IMR-90 (cell line): ENCODE measurements at places on chromosomes 5 and 9. TPM values are rescaled to one million over a fixed set of nuclear protein-coding genes. Genes with fewer than 3 reads are reported as not detected.

CCL19 gene
- total RNA-seq, result not detected in 2 replicates

FABP6 gene
- not detected in 2 replicates for total RNA-seq

PCDHGA6 gene
- total RNA-seq, result 4.1 and 4.2 TPM in 2 replicates

- DNase-seq, result no peak
Observed at GRCh38 chr9:14522627-14523379, 170.4 kb downstream of the ZDHHC21 start.

FCN2 gene
- total RNA-seq, result not detected in 2 replicates

PCDHGB7 gene
- total RNA-seq, result 5.8 and 6.3 TPM in 2 replicates

PJA2 gene
- total RNA-seq, result 70.6 and 112 TPM in 2 replicates

DNA sequence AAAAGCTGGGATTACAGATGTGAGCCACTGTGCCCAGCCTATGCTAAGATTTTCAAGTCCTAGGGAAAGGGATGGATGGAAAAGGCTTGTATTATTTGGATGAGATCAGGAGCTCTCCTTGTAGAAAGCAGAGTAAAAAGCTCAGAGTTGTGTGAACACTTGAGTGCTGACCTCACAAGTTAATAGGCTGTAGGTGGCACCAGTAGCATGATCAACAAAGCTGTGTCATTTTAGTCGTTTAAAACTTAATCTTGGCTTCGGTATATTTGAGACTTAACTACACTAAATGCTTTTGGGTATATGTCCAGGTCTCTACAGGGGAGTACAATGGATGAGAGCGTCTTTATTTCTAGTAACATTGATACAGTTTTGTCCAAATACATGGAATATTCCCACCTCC lies 264.2 kb downstream of the TMEM38B start:
- DNase-seq, result no peak

DNA sequence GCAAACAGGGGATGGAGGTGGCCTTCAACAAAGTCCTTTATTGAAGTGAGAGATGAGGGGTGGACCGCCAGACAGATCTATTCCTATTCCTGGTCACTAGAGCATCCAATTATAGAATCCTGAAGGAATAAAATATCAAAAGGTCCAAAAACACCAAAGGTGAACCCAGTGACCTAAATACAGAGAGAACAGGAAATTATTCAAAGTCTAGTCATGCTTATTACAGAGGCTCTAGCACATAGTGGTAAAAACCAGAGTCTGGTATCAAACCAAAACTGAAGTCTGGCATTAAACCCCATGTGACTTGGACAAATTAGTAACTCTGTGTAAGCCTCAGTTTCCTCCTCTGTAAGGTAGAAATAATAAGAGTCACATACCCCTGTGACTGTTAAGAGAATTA lies 100.5 kb upstream of the SNX2 start:
- no peak for DNase-seq

DNA sequence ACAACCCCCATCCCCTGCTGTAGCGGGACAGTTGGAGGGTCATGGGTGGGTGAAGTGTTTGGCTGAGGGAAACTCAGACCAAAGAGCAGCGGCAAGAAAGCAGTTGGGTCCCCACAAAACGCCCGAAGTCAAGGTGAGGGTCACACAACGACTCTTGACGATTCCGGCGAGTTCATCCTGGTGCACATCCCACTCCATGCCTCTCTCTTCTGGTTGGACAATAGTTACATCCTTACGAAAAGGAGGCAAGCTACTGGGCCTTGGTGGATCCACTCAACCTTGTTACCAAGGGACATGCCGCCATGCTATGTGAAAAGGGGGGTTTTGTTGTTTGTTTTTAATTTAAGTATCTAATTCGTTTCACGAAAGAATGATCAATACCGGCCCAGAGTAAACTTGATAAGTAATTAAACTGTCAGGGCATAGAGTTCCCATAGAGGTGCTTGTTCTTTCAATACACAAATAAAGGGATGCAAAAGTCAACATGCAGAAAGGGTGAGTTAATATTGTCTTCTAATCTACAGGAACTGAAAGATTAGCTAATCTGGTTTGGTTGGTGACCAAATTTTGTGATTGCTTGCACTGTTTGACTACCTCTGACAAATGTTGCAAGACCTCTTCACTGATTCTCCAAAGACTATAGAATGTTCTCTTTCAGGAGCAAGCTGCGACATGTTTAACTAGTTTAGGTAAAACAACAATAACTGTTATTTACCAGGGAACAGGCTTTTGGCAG lies 732 bp upstream of the SMIM15 start:
- peak; percentile 36 for DNase-seq

IFNA2 gene
- not detected in 2 replicates for total RNA-seq

PCDHGA8 gene
- 2.0 and 2.2 TPM in 2 replicates for total RNA-seq

GRCh38 chr5:171663311-171664085 lies 122.1 kb upstream of the SMIM23 start:
- no peak for DNase-seq

DNA sequence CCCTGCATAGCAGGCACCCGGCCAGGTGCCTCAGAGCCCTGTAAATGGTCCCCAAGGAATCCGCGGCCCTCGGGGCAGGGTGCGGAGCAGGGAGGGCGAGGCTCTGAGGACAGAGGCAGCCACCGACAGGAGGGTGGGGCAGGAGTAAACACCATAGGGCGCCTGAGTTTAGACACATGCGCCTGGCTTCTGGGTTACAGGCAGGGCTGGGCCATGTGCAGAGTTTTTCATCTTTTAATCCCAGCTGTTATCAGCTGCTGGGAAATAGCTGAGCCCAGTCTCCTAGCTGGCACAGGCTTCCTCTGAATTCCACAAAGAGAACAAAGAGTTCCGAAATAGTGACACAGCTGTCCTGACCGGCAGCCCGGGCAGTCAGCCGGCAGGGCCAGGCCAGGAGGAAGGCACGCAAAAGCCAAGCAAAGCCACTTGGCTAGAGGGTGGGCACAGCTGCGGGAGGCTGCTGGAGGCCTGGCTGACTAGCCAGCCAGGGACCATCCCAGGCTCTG lies 98.9 kb upstream of the PHYKPL start:
- no peak for DNase-seq

- no peak for DNase-seq
Observed at GRCh38 chr9:136198605-136199083, 6.3 kb downstream of the LHX3 start.

FPGS gene
- 43.9 and 45.5 TPM in 2 replicates for total RNA-seq

DNA sequence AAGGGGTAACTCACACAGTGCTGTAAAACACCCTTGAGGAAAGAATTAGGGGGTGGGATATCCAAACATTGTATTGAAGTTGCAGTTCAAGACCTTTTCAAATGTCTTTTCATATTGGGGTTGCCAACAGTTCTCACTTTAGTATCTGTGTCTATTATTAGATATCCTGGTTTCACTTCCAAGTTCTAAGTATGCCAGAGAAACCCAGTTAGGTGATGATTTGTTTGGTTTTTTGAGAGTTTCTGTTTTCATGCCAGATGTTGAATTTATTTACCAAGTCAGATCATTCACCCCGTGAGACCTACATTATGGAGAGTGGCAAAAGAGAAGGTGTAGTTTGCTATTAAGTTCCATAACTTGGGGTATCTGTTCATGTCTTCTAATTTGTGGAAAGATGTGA lies 64.5 kb downstream of the C9orf152 start:
- DNase-seq, result no peak

- peak; percentile 15 for DNase-seq
Observed at GRCh38 chr5:14591548-14591947, 10.0 kb downstream of the OTULINL start.

LEAP2 gene
- under 0.01 TPM in 2 replicates for total RNA-seq

- DNase-seq, result no peak
Observed at GRCh38 chr5:139413153-139413552, 9.3 kb upstream of the SPATA24 start.

ADAMTS13 gene
- total RNA-seq, result under 0.01 and 0.18 TPM in 2 replicates

DNA sequence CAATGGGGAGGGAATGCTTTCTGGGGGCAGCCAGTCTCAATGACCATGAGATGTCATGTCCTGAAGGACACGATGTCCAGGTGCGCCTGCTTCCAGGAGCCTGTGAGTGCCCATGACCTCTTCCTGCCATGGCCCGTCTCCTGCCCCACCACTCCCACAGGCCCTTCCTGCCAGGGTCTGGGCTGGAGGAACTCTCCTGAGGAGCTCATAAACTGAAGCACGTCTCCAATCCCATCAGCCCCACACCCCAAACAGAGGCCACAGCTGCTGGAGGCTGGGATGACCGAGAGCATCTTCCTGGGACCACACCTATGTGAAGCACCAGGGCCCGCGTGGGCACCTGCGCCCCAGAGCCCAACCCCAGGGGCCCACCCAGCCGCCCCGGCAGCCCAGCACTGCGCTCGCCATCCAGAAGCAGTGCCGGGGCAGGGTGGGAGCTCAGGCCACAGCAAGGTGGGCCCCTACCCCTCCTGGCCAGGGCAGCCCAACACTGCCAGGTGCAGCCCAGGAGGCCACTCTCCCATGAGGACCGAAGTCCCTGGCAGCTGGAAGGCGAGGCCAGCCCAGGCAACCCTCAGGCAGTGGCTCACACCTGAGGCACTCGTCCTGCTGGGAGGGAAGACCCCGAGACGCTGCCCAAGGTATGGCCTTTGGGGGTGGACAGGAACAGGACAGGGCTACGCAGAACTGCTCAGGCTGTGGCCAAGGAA lies 53.9 kb upstream of the UBAC1 start:
- no peak for DNase-seq

GMCL2 gene
- total RNA-seq, result not detected in 2 replicates

- no peak for DNase-seq
Observed at GRCh38 chr5:80591352-80591751, 21.3 kb upstream of the ANKRD34B start.

GRCh38 chr5:9533562-9534364 lies 12.1 kb downstream of the SEMA5A start:
- no peak for DNase-seq

- no peak for DNase-seq
Observed at GRCh38 chr9:27369591-27369990, 72.6 kb upstream of the EQTN start.

GRCh38 chr9:114238891-114239875 lies 83.7 kb upstream of the ORM1 start:
- DNase-seq, result peak; percentile 66

DNA sequence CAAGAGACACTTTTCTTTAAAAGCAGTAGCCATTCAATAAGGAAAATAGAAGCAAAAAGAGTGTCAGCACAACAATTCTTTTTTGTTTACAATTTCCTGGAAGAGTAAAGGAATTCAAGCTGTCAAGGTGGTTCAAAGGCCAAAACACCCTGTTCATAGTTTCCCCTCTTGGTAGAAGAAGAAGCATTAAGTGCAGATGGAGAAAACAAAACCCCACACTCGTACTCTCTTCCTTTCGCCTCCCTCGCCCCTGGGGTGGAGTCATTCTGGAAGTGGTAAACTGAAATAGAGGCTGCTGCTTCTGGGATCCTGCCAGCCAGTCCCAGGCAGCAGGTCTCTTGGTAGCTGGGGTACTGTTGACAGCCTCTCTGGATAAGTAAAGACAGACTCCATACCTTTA lies 105.0 kb downstream of the ANKRD55 start:
- no peak for DNase-seq

CDC20B gene
- total RNA-seq, result not detected in 2 replicates

GRCh38 chr9:127778280-127779135 lies at the start of gene SH2D3C:
Gene SH2D3C (minus strand): TSS chr9:127778666. CDS start chr9:127778627, 39 bp downstream.
- no peak for DNase-seq

IL13 gene
- not detected in 2 replicates for total RNA-seq

DNA sequence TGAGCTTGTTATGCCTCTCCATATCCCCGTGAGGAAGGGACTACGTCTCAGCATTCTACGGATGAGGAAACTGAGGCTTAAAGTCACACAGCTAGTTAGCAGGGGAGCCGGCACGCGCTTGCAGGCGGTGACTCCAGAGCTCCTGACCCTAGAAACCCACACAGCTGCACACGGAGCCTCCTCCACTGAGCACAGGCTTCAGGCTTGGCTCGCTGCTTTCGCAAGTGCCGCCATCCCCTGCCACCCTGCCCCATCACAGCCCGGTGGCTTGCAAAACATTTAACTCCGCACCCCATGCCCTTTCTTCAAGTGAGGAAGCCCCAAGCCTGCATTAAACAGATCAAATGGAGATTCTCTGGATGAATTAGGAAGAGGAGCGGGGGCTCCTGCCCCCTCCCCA lies 138.3 kb downstream of the HSD17B3 start:
- DNase-seq, result no peak

GRCh38 chr9:18261181-18261580 lies 212.8 kb upstream of the ADAMTSL1 start:
- no peak for DNase-seq

- DNase-seq, result peak; percentile 86
Observed at GRCh38 chr9:137757613-137758029, 120.0 kb upstream of the CACNA1B start.

GABBR2 gene
- 19.4 and 20.3 TPM in 2 replicates for total RNA-seq

PLAC8L1 gene
- total RNA-seq, result not detected in 2 replicates
